Left ventricle myocardium inferior (tissue), 1 donor: ENCODE measurements at places on chromosomes 1 and 21. TPM values are rescaled to one million over a fixed set of nuclear protein-coding genes. Genes with fewer than 3 reads are reported as not detected.
A peak's percentile ranks its signal among the peaks of the same experiment; 100 is the strongest.

PLD5 gene
- 0.11 TPM for total RNA-seq

FCRL1 gene
- not detected for total RNA-seq

RAB42 gene
- total RNA-seq = 1.2 TPM

ESRRG gene
- 58.5 TPM for total RNA-seq

DNA sequence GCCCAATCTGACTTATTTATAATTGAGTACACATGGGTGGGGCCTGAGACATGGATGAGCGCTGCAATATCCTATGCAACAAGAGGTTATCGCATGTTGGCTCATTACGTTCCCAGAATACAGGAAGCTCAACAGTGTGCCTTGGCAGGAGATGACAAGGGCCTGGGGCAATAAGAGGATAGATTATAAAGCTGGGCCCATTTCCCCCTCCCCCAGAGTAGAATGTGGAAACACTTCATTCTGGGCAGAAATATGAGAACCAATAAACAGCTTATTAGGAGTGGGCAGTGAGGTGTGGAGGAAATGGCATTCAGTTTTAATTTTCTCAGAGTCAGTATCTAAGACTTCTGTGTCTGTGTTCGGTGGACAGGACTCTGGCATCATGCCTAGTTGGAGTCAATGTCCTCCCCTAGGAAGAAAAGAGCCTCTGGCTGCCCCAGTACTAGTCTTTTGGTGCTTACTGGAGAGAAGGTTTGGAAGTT is 92.8 kb downstream of the PIK3R3 start:
- H3K4me3 ChIP-seq = no peak overlapping the region
- H3K27me3 ChIP-seq = no peaks in the 10 kb centered on the region
- H3K36me3 ChIP-seq = peaks cover 46% of the 10 kb centered on the region
- peaks cover 87% of the 10 kb centered on the region for H3K4me1 ChIP-seq

DNA sequence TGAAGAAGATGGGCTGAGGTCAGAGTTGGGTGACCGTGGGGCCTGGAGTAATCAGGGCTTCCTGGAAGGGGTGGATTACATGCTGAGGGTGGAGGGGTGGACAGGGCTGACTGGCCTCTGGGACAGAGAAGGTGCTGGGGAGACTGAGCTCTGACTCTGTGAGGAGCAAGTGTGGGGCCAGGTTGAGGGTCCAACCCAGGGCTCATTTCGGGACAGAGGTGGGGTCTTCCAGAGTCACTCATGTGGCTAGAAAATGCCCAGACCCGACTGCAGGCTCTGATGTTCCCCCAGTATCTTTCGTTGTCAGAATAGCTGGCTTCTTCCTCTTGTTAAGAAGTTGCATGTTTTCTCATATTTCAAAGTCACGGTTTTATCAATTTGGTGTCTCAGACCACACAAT is 311.8 kb downstream of the PTPRU start:
- H3K36me3 ChIP-seq = no peaks in the 10 kb centered on the region
- no peak overlapping the region for H3K27ac ChIP-seq
- no peaks in the 10 kb centered on the region for H3K4me1 ChIP-seq
- peaks cover 48% of the 10 kb centered on the region for H3K27me3 ChIP-seq
- no peak for DNase-seq

DNA sequence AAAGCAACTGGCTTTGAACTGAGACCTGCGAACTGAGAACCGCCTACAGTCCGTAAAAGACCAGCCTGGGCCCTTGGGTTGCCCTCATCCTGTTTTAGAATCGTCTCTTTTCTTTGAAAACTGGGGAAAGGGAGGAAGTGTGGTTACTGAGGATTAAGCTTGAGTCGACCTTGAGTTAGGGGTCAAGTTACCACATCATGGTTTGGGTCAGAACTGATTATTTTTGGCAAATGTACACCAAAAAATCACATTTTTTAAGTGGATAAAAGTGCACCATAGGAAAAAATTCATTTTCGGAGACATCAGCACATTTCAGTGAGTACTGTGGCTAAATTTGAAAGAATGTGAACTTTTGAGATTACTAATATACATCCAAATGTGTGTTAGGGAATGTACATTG is 76.9 kb upstream of the KAZN start:
- DNase-seq = no peak
- H3K27ac ChIP-seq = peak overlapping the region; percentile 53
- no peak overlapping the region for H3K4me3 ChIP-seq
